ENCODE measurements at places on chromosomes 7 and 10. TPM values are rescaled to one million over a fixed set of nuclear protein-coding genes. Genes with fewer than 3 reads are reported as not detected.

The ANKRD61 gene
- total RNA-seq, result not detected

The EDRF1 gene
- total RNA-seq, result 51.1 TPM

The MYH16 gene
- total RNA-seq, result not detected

The PRLHR gene
- not detected for total RNA-seq

The KNDC1 gene
- 1.1 TPM for total RNA-seq

The AGR3 gene
- not detected for total RNA-seq

- H3K4me3 ChIP-seq, result peak overlapping the region; percentile 82
- no peak overlapping the region for H3K27ac ChIP-seq
- no peaks in the 10 kb centered on the region for H3K27me3 ChIP-seq
Measured at GRCh38 chr7:50321487-50322067, 17.1 kb downstream of the IKZF1 start.

- no peaks in the 10 kb centered on the region for H3K4me1 ChIP-seq
- H3K36me3 ChIP-seq, result peaks cover 6% of the 10 kb centered on the region
- peaks cover 24% of the 10 kb centered on the region for H3K27me3 ChIP-seq
- no peak for DNase-seq
Measured at GRCh38 chr7:135260930-135261721, 27.5 kb downstream of the STRA8 start.

- peaks cover 19% of the 10 kb centered on the region for H3K27me3 ChIP-seq
- H3K36me3 ChIP-seq, result no peaks in the 10 kb centered on the region
- DNase-seq, result no peak
Measured at GRCh38 chr10:130363899-130364445, 227.8 kb downstream of the GLRX3 start.

- H3K4me3 ChIP-seq, result no peak overlapping the region
- no peak overlapping the region for H3K27ac ChIP-seq
- no peaks in the 10 kb centered on the region for H3K4me1 ChIP-seq
- no peak for DNase-seq
- peaks cover 3% of the 10 kb centered on the region for H3K36me3 ChIP-seq
Measured at GRCh38 chr10:29921071-29921446, 138.3 kb downstream of the JCAD start.

GRCh38 chr7:84196084-84196503 lies 1.5 kb upstream of the SEMA3A start:
- H3K27ac ChIP-seq, result no peak overlapping the region
- peak overlapping the region; percentile 63 for H3K4me3 ChIP-seq
- no peak for DNase-seq
- H3K4me1 ChIP-seq, result peaks cover 4% of the 10 kb centered on the region
- H3K27me3 ChIP-seq, result no peaks in the 10 kb centered on the region

DNA sequence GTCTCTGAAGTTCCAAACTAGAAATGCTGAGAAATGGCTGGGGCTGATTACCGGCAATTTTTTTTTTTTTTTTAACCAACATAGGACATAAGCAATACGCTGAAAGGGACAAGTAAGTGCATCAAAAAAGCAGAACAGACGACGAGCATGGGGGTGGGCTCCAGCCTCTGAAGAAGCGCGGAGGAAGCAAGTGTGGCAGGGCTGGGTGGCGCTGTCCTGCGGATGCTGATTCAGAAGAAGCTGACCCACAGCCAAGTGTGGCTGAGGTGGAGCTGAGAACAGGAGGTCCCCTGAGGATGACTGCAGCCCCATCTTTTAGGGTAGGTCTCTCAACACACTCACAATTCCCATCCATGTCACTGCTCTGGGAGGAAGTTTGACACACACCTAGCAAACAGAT lies 65.6 kb downstream of the CTBP2 start:
- no peak for DNase-seq
- no peak overlapping the region for H3K4me3 ChIP-seq
- H3K4me1 ChIP-seq, result peaks cover 2% of the 10 kb centered on the region
- H3K36me3 ChIP-seq, result no peaks in the 10 kb centered on the region
- peaks cover 38% of the 10 kb centered on the region for H3K27me3 ChIP-seq

DNA sequence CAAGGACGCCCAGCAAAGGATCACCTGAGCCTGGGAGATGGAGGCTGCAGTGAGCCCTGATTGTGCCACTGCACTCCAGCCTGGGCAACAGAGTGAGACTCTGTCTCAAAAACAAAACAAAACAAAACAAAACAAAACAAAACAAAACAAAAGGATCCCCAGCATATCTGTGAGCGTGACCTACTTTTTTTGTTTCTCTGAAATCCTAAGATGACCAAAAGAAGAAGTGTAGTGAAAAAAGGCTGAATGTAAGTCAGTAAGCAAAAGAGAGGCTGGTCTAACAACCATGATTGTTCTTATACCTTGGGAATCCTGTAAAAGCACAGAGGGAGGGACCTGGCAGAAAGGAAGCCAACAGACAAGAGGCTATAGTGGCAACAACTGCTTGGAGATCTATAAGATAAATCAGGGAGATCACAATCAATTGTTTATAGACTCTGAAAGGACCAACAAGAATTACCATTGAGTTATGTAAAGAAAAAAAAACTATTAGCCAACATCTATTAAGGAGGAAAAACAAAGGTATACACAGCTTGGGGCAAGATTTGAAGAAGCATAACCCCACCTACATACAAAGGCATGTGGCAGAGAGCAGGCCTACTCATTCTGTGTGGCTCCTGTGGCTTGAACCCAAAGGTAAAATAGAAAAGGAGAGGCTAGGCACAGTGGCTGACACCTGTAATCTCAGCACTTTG lies 255.2 kb upstream of the KLF14 start:
- H3K27me3 ChIP-seq, result no peaks in the 10 kb centered on the region
- no peak overlapping the region for H3K27ac ChIP-seq
- H3K4me1 ChIP-seq, result peaks cover 76% of the 10 kb centered on the region

DNA sequence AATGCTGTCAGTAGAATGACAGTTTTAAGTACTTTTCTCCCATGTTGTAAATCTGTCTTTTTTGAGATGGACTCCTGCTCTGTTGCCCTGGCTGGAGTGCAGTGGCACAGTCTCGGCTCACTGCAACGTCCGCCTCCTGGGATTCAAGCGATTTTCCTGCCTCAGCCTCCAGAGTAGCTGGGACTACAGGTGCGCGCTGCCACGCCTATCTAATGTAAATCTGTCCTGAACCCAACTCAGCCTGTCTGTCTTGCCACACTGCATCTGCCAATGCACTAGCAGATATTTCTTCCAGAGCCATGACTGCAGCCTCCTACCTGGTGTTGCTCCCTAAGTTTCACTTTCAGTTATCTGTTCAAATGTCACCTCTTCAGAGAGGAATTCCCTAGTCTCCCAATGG lies 264.1 kb downstream of the PHF14 start:
- peaks cover 9% of the 10 kb centered on the region for H3K27me3 ChIP-seq
- no peak for DNase-seq
- H3K4me1 ChIP-seq, result peaks cover 6% of the 10 kb centered on the region
- no peak overlapping the region for H3K4me3 ChIP-seq
- H3K27ac ChIP-seq, result no peak overlapping the region

GRCh38 chr7:82539969-82540368 lies 96.4 kb upstream of the CACNA2D1 start:
- no peaks in the 10 kb centered on the region for H3K27me3 ChIP-seq
- DNase-seq, result no peak
- no peaks in the 10 kb centered on the region for H3K36me3 ChIP-seq
- H3K27ac ChIP-seq, result no peak overlapping the region
- no peak overlapping the region for H3K4me3 ChIP-seq
- H3K4me1 ChIP-seq, result no peaks in the 10 kb centered on the region

GRCh38 chr7:7944619-7945282 lies 23.8 kb upstream of the GLCCI1 start:
- H3K36me3 ChIP-seq, result no peaks in the 10 kb centered on the region
- no peaks in the 10 kb centered on the region for H3K27me3 ChIP-seq
- H3K4me3 ChIP-seq, result peak overlapping the region; percentile 92
- DNase-seq, result peak; percentile 22
- H3K27ac ChIP-seq, result peak overlapping the region; percentile 97

DNA sequence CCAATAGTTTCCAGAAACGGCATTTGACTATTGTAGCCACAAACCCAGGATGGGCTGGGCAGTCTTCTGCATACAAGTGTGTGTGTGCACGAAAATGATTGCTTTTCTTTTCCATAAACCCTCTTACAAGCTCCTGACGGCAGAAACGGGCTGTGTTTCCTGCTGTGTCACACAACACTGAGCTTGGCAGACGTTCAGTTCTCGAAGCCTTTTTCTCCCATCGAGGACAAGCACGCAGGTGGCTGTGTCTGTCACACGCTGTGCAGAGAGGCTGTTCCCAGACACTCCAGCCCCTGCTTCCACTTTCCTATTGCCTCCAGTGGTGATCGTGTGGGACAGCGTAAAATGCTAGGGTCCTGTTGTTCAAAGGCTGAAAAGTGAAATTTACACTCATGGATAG lies 32.1 kb downstream of the RBAK start:
- H3K27me3 ChIP-seq, result peaks cover 20% of the 10 kb centered on the region
- H3K27ac ChIP-seq, result no peak overlapping the region
- peaks cover 3% of the 10 kb centered on the region for H3K4me1 ChIP-seq
- H3K36me3 ChIP-seq, result peaks cover 4% of the 10 kb centered on the region
- H3K4me3 ChIP-seq, result no peak overlapping the region

DNA sequence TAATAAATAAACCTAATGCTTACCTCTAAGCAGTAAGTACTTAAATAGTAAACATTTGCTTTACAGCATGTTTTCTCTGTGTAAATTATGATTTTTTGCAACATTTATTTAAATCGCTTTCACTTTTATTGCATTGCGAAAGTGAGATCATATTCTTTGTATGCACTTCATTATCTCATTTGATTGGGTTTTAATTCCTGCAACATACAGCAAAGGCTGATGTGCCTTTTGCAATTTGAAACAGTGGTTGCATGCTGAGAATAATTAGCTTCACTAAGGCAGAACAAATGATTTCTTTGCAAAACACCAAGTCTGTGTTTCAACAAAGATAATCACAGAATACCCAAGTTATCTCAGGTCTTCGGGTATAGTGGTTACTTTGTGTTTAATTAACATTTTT lies 16.3 kb upstream of the THSD7A start:
- H3K27me3 ChIP-seq, result peaks cover 5% of the 10 kb centered on the region
- no peaks in the 10 kb centered on the region for H3K36me3 ChIP-seq

DNA sequence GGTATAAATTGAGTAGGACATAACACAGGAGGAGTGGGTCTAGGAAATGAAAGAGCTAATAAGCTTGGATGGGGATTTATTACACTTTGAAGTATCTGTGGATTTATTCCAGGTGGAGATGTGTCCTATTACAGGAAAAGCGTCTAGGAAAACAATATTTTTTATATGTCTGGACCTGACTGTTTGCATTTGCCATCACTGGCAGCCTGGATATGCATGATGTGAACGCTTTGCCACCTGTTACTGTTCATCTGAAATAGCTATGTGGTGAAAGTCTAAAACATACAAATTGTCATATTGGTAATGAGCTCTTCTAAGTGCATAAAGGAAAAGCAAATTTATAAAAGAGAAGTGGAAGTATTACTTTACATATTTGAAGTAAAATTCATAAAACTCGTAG lies 31.6 kb upstream of the AGMO start:
- H3K36me3 ChIP-seq, result no peaks in the 10 kb centered on the region
- no peaks in the 10 kb centered on the region for H3K4me1 ChIP-seq
- H3K27me3 ChIP-seq, result no peaks in the 10 kb centered on the region

- DNase-seq, result no peak
- H3K4me1 ChIP-seq, result no peaks in the 10 kb centered on the region
- H3K36me3 ChIP-seq, result no peaks in the 10 kb centered on the region
Measured at GRCh38 chr10:64880546-64880945, 1359.3 kb downstream of the REEP3 start.

GRCh38 chr7:23012908-23013714 lies 819 bp downstream of the HYCC1 start:
- peak overlapping the region; percentile 100 for H3K4me3 ChIP-seq
- H3K4me1 ChIP-seq, result peaks cover 28% of the 10 kb centered on the region
- H3K36me3 ChIP-seq, result peaks cover 6% of the 10 kb centered on the region
- peak; percentile 9 for DNase-seq
- H3K27me3 ChIP-seq, result no peaks in the 10 kb centered on the region

GRCh38 chr10:676178-676577 lies 13.3 kb downstream of the DIP2C start:
- DNase-seq, result no peak
- no peaks in the 10 kb centered on the region for H3K4me1 ChIP-seq
- H3K4me3 ChIP-seq, result no peak overlapping the region

GRCh38 chr7:28224675-28225074 lies 44.1 kb upstream of the JAZF1 start:
- H3K27me3 ChIP-seq, result peaks cover under 1% of the 10 kb centered on the region
- DNase-seq, result no peak
- no peak overlapping the region for H3K27ac ChIP-seq
- no peaks in the 10 kb centered on the region for H3K4me1 ChIP-seq

DNA sequence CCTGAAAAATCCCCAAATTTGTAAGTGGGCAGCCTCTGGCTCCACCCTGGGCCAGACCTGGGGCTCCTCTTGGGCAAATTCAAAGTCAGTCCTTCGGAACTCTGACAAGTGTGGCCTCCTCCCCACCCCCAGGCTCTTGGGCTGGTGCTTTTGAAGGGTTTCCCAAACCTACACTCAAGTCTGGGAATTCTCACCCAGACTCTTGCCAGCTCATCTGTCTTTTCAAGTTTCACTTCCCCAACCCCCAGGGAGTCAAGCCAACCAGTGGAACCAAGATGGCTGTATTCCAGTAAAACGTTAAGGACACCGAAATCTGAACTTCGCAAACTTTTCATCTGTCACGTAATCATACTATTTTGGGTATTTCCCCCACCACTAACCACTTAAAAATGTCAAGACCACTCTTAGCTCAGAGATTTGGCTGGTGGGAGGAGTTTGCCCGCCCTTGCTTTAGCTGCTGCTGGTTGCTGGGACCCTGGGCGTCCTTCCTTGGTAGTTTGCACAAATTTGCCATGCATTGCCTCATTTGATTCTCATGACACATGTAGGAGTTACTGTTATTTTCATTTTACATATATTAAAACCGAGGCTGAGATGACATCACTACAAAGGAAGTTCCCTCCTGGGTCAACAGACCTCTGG lies 1.7 kb upstream of the MYO1G start:
- peaks cover 12% of the 10 kb centered on the region for H3K36me3 ChIP-seq
- peak overlapping the region; percentile 98 for H3K27ac ChIP-seq
- peak overlapping the region; percentile 98 for H3K4me3 ChIP-seq
- no peaks in the 10 kb centered on the region for H3K27me3 ChIP-seq
- DNase-seq, result peak; percentile 56

GRCh38 chr7:5170251-5170650 lies 19.8 kb upstream of the WIPI2 start:
- no peak overlapping the region for H3K4me3 ChIP-seq
- no peak for DNase-seq
- H3K36me3 ChIP-seq, result no peaks in the 10 kb centered on the region
- no peaks in the 10 kb centered on the region for H3K27me3 ChIP-seq

DNA sequence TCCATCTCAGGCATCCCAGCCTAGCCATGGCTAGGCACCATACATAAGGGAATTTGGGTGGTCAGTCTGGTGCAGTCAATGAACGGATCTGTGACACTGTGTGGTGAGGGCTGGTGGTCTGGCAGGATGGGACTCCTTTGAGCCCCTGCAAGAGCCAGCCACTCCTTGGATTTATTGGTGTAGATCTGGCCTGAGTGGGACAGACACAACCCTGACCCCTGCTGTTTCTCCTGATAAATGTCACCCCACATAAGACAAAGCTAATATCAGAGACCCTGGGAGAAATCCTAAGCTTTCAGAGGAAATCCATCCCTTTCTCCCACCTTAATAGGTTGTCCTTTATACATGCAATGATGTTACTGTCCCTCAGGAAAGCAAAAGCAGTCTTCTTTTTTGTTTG lies 2.3 kb downstream of the FBXO24 start:
- peaks cover 6% of the 10 kb centered on the region for H3K36me3 ChIP-seq
- no peak overlapping the region for H3K27ac ChIP-seq
- peaks cover 21% of the 10 kb centered on the region for H3K4me1 ChIP-seq
- no peaks in the 10 kb centered on the region for H3K27me3 ChIP-seq
- no peak for DNase-seq

Measured in T-helper 17 cell (primary cell).